ENCODE measurements at places on chromosomes 11 and 22. TPM values are rescaled to one million over a fixed set of nuclear protein-coding genes. Genes with fewer than 3 reads are reported as not detected.

- H3K4me1 ChIP-seq: no peaks in the 10 kb centered on the region
- no peaks in the 10 kb centered on the region for H3K36me3 ChIP-seq
- H3K4me3 ChIP-seq: no peak overlapping the region
- H3K27me3 ChIP-seq: no peaks in the 10 kb centered on the region
Measured at GRCh38 chr22:44068422-44069191, 44.5 kb downstream of the PARVB start.

DNA sequence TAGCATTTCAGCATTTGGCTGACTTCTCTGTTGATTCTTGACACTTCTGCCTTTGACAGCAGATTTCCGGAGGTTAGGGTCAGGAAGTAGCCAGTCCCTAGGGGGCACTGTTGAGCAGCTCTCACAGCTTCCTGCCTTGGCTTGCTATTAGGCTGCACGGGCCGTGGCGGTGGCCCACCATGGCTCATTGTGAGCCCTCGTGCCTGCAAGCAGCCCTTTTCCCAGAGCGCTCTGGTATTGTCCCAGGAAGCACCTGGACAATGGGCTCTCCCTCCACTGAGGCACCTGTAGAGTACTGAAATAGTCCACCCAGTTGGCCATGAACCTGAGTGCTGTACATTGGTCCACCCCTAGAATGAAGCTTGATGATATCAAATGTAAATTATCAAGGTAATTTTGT, 100.2 kb upstream of the GAL start:
- DNase-seq: peak; percentile 47
- H3K4me1 ChIP-seq: peaks cover 14% of the 10 kb centered on the region
- H3K27me3 ChIP-seq: no peaks in the 10 kb centered on the region
- H3K4me3 ChIP-seq: no peak overlapping the region
- H3K27ac ChIP-seq: no peak overlapping the region

GRCh38 chr22:46672731-46673130, 52.5 kb downstream of the GRAMD4 start:
- no peak for DNase-seq
- peaks cover 6% of the 10 kb centered on the region for H3K36me3 ChIP-seq
- no peaks in the 10 kb centered on the region for H3K27me3 ChIP-seq
- H3K27ac ChIP-seq: no peak overlapping the region

Gene C11orf16
- total RNA-seq: not detected

Measured in body of pancreas (tissue), 4 donors.